CD4-positive, alpha-beta T cell treated with Interleukin-17A for 1 hour (primary cell): ENCODE measurements at places on chromosomes 13 and 19.

- DNase-seq, result no peak
Observed at GRCh38 chr13:79246578-79246949, 159.5 kb downstream of the RBM26 start.

DNA sequence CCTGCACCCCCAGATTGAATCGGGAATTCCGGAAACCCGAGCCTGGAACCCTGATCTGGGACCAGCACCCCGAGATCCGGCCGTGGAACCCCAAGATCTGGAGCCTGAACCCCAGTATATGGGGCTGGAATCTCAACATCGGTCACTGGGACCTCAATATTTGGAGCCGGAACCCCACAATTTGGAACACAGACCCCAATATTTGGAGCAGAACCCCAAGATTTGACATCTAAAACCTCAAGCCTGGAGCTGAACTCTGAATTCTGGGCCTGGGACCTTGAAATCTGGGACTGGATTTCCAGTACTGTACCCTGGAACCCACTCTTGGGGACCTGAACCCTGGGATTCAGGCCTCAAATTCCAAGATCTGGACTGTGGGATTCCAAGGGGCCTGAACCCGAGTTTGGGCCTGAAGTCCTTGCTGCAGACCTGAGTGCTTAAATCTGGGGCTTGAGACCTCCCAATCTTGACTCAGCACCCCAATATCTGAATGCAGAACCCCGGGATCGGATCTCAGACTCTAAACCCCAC, 629 bp downstream of the LRFN3 start:
- no peak for DNase-seq

- no peak for DNase-seq
Observed at GRCh38 chr13:69109891-69110525, 997.6 kb upstream of the ATXN8OS start.

- DNase-seq, result peak; percentile 54
Observed at GRCh38 chr13:31200637-31200971, 829 bp downstream of the B3GLCT start.
